Activated T-cell treated with anti-CD3 and anti-CD28 coated beads for 1 hour (primary cell): ENCODE measurements at places on chromosomes 11 and 22.

DNA sequence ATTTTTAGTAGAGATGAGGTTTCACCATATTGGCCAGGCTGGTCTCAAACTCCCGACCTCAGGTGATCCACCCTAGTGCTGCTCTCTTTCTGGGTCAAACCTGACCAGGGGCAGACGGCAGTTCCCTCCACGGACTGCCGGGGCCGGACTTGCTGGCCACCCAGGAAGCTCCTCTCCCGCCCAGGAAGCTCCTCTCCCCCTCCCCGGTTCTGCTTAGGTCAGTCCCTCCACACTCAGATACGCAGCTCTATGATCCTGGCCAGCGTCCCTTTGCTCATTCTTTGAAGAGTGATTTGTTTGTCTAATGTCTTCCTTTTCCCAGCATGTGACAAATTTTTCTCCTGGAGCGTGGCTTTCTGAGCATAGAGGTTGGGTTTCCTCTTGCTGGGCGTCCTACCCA is 125.3 kb upstream of the B3GAT1 start:
- no peak for DNase-seq

GRCh38 chr22:37848587-37849088 is 581 bp upstream of the EIF3L start:
- no peak for DNase-seq

DNA sequence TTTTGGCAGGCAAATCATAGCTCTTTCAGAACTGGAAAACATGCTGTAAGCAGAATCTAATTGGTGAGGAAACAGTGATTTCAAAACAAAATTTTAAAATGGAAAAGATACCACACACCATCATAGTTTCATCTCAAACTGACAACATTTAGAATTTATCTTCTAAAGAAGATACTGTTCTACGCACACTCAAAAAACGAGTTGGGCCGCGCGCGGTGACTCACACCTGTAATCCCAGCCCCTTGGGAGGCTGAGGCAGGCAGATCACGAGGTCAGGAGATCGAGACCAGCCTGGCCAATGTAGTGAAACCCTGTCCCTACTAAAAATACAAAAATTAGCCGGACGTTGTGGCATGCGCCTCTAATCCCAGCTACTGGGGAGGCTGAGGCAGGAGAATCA is 44.2 kb upstream of the ADSL start:
- DNase-seq: no peak

GRCh38 chr22:30033137-30033536 is 47.1 kb upstream of the HORMAD2 start:
- no peak for DNase-seq

DNA sequence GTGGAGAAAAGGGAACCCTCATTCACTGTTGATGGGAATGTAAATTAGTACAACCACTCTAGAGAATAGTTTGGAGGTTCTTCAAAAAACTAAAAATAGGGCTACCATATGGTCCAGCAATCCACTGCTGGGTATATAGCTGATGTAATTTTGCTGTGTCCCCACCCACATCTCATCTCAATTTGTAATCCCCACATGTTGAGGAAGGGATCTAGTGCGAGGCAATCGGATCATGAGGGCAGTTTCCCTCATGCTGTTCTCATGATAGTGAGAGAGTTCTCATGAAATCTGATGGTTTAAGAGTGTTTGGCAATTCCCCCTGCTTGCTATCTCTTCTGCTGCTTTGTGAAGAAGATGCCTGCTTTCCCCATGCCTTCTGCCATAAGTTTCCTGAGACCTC is 17.1 kb upstream of the OR52M1 start:
- DNase-seq: no peak

DNA sequence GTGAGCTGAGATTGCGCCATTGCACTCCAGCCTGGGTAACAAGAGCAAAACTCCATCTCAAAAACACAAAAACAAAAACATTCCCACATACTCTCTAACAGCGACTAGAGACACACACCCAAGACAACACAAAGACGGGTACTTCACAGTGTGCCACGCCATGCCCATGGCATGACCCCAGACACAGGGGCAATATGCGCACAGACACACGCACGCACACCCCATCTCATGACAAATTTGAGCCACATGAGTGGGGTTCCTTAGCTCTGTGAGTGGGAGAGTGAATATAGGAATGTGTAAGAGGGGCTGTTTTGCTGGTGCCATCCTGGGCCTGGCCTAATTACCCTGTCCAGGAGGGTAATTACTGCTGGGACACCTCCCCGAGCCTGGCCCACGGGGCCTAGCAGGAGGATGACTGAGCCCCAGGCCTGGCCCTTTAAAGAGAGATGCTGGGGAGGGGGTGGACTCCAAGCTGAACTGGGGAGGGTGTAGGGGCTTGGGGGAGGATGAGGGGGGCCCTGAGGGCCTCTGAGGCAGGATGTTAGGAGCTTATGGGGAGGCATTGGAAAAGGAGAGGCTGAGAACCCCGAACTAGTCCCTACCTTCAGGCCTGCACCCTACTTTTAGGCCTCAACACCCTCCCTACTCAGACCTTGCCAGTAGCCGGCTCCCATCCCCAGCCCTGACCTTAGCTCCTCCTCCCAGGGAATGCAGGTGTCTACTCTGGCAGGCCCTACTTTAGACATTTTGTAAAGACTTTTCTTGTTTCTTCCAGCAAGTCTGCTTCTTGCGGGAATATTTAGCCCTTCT is 1.5 kb downstream of the LTBP3 start:
- DNase-seq: no peak

DNA sequence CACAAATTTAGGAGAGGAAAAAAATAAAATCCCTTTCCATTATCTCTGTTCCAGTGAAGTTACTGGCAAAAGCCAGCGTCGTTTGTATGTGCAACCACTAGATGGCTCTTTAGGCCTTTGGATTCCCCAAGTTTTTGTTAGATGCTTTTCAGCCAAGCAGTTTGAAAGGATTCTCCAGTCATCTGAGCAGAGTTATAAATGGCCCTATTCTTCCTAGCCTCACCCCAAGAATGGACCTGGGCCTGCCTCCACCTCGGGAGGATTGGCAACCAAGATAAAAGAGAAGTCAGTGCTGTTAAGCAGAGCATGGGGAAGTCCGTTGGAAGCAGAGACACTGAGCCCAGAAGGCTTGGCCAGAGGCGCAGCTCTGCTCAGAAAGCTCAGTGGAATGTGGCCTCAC is 15.4 kb downstream of the FAM181B start:
- DNase-seq: no peak

GRCh38 chr22:20531404-20532201 is 24.2 kb downstream of the MED15 start:
- DNase-seq: no peak

GRCh38 chr11:129144256-129144655 is 47.9 kb downstream of the ARHGAP32 start:
- no peak for DNase-seq

DNA sequence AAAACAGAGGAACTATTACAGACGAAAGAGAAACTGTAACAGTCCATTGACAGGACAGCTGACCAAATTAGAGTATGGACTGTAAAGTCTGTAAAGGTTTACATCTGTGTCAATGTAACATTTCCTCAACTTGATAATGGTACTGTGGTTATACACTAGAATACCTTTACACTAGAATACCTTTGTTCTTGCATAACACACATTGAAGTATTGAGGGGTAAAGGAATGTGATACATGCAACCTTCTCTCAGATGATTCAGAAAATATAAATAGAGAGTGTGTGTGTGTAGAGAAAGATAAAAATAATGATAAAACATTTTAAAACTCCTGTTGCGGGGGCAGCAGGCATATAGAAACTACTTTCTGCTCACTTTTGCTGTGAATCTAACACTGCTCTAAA is 5.6 kb upstream of the EEF1G start:
- DNase-seq: no peak

- DNase-seq: no peak
Observed at GRCh38 chr22:24695561-24696511, 78.7 kb downstream of the PIWIL3 start.

DNA sequence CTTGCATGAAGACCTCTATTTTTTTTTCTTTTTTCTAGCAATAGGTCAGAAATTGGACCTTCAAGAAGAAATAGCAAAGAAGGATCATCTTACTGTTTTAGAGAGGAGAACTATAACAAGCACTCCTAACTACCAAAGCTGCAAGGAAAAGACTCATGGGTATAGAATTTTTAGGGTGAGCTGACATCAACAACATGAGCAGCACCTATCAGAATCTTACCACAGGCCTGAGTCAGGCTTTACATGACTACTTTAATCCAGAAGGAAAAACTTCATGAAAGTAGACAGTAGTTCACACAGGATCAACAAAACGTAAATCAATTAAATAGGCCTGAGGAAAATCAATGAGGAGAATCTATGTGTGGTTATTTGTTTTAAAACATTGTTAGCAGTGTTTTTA is 130.5 kb downstream of the FAM76B start:
- no peak for DNase-seq

- no peak for DNase-seq
Observed at GRCh38 chr11:82874646-82875523, 25.3 kb downstream of the PRCP start.
